ENCODE measurements at places on chromosomes 5 and 9. TPM values are rescaled to one million over a fixed set of nuclear protein-coding genes. Genes with fewer than 3 reads are reported as not detected.

The PCDHA6 gene
- not detected for total RNA-seq

The ITGA1 gene
- total RNA-seq, result 6.8 TPM

The CACNA1B gene
- 0.03 TPM for total RNA-seq

The TRIO gene
- total RNA-seq, result 6.2 TPM

The AMBP gene
- total RNA-seq, result not detected

The MIER3 gene
- 23.6 TPM for total RNA-seq

GRCh38 chr5:139635606-139636206 is 12.4 kb upstream of the CXXC5 start:
- H3K4me3 ChIP-seq, result no peak overlapping the region
- peak overlapping the region; percentile 79 for H3K27ac ChIP-seq
- DNase-seq, result no peak
- H3K27me3 ChIP-seq, result no peaks in the 10 kb centered on the region

- H3K27ac ChIP-seq, result no peak overlapping the region
- H3K4me1 ChIP-seq, result peaks cover 3% of the 10 kb centered on the region
- no peak for DNase-seq
- H3K27me3 ChIP-seq, result peaks cover 21% of the 10 kb centered on the region
- H3K4me3 ChIP-seq, result no peak overlapping the region
- H3K36me3 ChIP-seq, result no peaks in the 10 kb centered on the region
These were observed 49.9 kb downstream of the COL15A1 start for GRCh38 chr9:98993570-98993945.

DNA sequence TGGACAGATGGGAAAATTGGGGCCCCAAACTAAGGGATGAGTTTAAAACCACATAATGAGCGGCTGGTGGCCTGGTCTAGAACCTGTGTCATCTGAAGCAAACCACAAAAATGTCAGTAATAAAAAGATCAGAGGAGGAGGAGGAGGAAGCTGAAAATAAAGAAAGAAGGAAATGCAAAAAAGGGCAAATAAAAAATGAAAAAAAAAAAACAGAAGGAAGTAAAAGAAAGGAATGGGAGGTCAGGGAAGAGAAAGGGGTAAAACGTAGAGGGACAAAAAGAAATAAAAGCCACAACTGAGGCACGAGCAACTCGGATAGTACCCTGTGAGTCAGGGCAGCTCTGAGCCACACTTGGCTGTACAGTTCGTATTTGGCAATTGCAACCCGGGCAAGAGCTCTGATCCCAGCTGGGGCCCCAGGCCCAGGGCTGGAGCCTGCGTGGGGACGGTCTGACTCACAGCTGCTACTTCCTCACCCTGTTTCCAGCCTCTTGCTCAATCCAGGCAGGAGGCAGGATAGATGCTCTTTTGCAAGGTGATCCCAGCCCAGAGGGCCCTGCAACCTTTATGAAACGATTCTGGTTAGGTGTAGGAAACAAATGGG is 137.9 kb upstream of the TRIM32 start:
- no peak overlapping the region for H3K27ac ChIP-seq
- H3K4me3 ChIP-seq, result no peak overlapping the region
- no peaks in the 10 kb centered on the region for H3K4me1 ChIP-seq
- no peak for DNase-seq

GRCh38 chr5:148507648-148508047 is 123.9 kb downstream of the FBXO38 start:
- peaks cover 5% of the 10 kb centered on the region for H3K27me3 ChIP-seq
- no peak for DNase-seq
- no peaks in the 10 kb centered on the region for H3K4me1 ChIP-seq
- H3K27ac ChIP-seq, result no peak overlapping the region
- no peaks in the 10 kb centered on the region for H3K36me3 ChIP-seq
- no peak overlapping the region for H3K4me3 ChIP-seq

- no peaks in the 10 kb centered on the region for H3K36me3 ChIP-seq
- H3K27me3 ChIP-seq, result peaks cover 5% of the 10 kb centered on the region
- no peak overlapping the region for H3K4me3 ChIP-seq
- H3K4me1 ChIP-seq, result peaks cover 12% of the 10 kb centered on the region
- no peak for DNase-seq
These were observed 124.4 kb upstream of the ABCA1 start for GRCh38 chr9:105052346-105052745.

GRCh38 chr9:115766370-115766955 is 387.1 kb upstream of the PAPPA start:
- H3K4me3 ChIP-seq, result no peak overlapping the region
- no peaks in the 10 kb centered on the region for H3K27me3 ChIP-seq
- no peak for DNase-seq
- no peaks in the 10 kb centered on the region for H3K36me3 ChIP-seq

DNA sequence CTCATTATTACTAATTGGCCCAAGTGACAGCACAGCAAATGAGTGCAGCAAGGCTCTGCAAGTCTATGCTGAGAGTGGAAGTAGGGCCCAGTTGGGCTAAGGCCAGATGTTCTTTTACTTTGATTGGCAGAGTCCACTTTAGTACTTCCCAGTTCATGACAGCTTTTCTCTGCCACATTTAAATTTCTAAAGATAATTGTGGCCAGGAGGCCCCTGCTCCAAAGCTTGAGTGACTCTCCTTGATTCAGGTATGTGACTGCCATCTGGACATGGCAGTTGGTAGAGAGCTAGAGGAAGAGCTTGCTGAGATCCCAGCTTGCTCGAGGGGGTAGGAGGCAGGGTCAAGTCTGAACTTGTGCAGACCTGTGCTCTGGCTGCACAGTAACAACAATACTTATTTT is 154.1 kb downstream of the CARTPT start:
- no peak for DNase-seq
- H3K27ac ChIP-seq, result no peak overlapping the region
- no peaks in the 10 kb centered on the region for H3K36me3 ChIP-seq

- DNase-seq, result no peak
- no peak overlapping the region for H3K4me3 ChIP-seq
- no peaks in the 10 kb centered on the region for H3K36me3 ChIP-seq
- no peaks in the 10 kb centered on the region for H3K4me1 ChIP-seq
These were observed 67.3 kb upstream of the CDH18 start for GRCh38 chr5:20055301-20055700.

DNA sequence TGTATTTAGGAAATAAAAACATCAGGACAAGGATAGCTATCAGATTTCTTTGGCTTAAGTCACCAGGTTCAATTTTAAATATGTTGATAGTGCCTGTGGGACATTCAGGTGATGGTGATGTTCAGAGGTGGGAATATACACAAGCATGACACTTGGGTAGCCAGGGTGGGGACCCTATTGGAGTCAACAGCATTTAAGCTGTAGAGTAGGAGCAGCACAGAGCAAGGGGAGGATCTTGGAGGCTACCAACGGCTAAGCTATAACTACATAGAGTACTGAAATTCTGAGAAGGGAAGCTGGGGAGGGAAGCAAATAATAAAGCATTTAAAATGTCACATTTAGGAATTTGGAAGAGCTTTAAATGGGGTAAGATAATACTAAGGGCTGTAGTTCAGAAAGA is 177.7 kb downstream of the CPLANE1 start:
- DNase-seq, result no peak
- H3K27me3 ChIP-seq, result no peaks in the 10 kb centered on the region
- H3K4me1 ChIP-seq, result no peaks in the 10 kb centered on the region
- no peak overlapping the region for H3K27ac ChIP-seq
- H3K36me3 ChIP-seq, result no peaks in the 10 kb centered on the region
